Foreskin fibroblast (primary cell): ENCODE measurements at places on chromosomes 4 and X.
A peak's percentile ranks its signal among the peaks of the same experiment; 100 is the strongest.

- peak; percentile 20 for DNase-seq
These were observed 39.2 kb downstream of the SGMS2 start for GRCh38 chr4:107863850-107864371.

DNA sequence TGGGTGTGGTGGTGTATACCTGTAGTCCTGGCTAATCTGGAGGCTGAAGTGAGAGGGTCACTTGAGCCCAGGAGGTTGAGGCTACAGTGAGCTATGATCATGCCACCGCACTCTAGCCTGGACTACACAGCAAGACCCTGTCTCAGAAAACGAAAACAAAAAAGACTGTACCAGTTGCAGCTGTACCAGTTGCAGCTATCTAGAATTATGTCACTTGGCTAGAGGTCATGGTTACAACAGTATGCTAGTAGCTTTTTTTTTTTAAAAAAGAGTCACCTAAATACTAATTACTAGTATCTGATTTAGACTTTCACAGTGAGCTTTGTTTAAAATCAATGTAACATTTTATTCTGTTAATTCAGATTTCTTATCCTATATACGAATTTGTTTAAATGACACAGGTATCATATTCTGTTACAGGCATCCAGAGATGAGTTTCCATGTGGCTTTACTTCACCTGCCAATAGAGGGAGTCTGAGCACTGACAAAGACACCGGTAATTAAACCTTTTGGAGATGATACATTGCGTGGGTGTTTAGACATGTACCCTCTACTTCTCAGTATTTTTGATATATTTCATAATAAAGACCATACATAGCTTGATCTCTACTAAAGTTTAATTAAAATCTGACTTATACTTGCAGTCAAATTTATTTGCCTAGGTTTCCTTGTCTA lies 100.2 kb upstream of the IL13RA1 start:
- no peak for DNase-seq

- DNase-seq = no peak
These were observed 239.7 kb upstream of the NOCT start for GRCh38 chr4:138775890-138776289.

- no peak for DNase-seq
These were observed 310.2 kb downstream of the FBXW7 start for GRCh38 chr4:152225680-152226079.

- no peak for DNase-seq
These were observed 920.1 kb upstream of the TENM3 start for GRCh38 chr4:181323061-181323460.

DNA sequence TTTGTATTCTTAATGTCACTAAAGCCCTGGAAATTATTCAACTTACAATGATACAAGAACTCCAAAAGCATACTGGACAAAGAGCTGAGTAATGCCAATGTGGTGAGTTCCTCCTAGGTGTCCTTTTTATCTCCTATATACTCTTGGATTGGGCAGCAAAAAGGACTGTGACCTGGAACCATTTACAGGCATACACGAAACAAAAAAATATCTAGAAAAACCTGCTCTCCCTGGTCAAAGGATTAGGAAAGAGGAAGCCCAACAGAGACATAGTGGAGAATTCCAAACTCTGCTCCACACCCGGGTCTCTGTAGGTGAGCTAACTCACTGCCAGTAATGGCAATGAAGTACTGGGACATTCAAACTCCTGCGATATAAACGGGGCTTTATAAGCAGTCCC lies 25.3 kb downstream of the SULT1B1 start:
- DNase-seq = no peak

DNA sequence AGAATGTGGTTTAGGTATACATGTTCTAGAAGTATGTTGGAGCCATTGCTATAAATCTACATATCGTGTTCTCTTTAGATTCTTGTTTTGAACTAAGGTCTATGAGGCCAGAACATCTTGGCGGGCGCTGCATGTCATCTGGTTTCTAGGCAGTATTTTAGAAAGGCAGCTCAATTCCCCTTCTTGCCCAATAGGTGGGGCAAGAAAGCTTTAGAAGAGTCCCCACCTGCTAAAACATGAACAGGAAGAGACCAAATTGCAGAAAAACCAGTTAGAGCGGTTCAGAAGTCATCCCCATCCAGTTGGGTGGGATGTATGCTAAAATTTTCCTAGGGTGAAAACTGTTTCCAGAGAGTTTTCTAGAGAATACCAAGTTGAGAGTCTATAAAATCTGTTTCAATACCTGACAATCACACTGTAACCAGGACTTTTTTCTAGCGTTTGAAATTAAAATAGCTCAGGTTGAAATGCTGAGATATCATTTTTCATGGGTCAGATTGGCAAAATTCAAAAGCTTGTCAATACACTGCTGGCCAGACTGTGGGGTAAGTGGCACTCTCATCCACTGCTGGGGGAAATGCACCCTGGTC lies 17.5 kb upstream of the SH3KBP1 start:
- peak; percentile 64 for DNase-seq

- DNase-seq = no peak
These were observed 9.5 kb downstream of the ADH4 start for GRCh38 chr4:99134586-99134985.

DNA sequence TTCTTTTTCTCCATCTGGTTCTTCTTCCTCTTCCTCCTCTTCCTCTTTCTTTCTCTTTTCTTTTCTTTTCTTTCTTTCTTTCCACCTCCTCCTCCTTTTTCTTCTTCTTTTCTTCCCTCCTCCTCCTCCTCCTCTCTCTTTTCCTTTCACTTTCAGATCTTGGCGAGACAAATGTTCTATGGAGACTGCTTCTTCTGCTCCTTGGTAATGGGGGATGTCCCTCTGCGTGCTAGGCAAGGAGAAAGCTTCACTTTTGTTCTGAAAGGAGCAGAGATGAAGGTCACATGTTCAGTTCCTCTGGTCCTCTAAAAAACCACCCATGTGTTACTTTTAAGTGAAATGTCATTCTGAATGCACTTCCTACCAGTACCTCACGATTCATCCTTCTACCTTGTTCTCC lies 33.2 kb downstream of the NBDY start:
- DNase-seq = no peak

- no peak for DNase-seq
These were observed 50.8 kb upstream of the GAB1 start for GRCh38 chr4:143285696-143286437.

DNA sequence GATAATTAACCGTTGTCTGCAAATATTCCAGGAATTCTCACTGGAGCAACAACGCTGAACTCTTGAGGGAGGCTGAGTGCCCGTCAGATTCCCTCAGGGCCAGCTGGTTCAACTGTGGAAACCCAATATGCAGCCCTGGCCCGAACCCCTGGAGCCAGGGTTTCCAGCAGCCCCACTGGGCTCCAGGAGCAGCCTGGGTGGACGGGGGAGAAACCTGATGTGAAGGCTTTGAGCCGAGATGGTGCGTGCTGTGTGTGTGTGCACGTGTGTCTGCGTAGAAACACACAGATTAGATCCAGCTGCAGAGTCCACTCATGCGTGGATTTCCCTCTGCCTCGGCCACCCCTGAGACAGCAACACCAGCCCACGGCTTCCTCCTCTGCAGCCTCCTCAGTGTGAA lies 19.4 kb upstream of the SLC25A6 start:
- no peak for DNase-seq
